ENCODE measurements at places on chromosomes 13 and 19. TPM values are rescaled to one million over a fixed set of nuclear protein-coding genes. Genes with fewer than 3 reads are reported as not detected.

Gene CYP4F8
- total RNA-seq, result not detected

Gene DCT
- not detected for total RNA-seq

Gene KLK15
- total RNA-seq, result not detected

GRCh38 chr13:27088619-27089018, 83.0 kb downstream of the USP12 start:
- no peaks in the 10 kb centered on the region for H3K27me3 ChIP-seq
- no peak overlapping the region for H3K27ac ChIP-seq
- peaks cover 54% of the 10 kb centered on the region for H3K36me3 ChIP-seq

DNA sequence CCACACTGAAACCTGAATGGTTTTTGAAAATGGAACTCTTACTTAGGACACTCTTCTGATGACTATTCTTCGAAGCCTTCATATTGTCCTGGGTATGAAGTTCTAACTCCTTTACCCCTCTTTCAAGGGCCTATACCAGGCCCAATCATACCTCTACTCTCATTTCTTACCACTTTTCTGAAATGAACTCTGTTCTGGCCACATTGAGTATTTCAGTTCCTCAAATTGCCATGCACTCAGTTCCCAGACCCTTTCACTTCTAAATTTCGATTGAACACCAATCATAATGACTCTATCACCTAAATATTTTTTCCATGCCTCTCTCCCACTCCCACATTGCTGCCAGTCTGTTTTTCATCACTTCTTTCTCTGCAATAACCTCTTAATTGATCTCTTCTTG, 53.7 kb downstream of the LACC1 start:
- H3K36me3 ChIP-seq, result no peaks in the 10 kb centered on the region
- no peak overlapping the region for H3K4me3 ChIP-seq

DNA sequence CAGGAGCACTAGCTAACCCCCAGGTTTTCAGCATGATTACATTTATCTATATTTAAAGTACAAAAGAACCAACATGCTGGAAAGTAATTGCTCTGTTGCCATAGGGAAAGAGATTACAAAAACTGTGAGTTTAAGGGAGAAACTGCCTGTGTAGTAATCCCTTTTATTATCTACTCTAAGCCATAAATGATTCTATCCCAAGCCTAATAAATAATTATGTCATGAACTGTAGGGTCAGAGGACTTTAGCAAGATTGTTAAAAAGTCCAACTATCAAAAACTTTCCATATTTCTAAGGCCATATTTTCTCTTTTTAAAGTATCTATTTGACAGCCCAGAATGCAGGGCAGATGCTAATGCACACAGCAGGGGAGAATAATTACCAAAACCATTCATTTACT, 573.8 kb upstream of the MIR17HG start:
- no peak overlapping the region for H3K4me3 ChIP-seq
- no peaks in the 10 kb centered on the region for H3K27me3 ChIP-seq
- DNase-seq, result no peak

GRCh38 chr13:44318161-44318560, 55.5 kb upstream of the SERP2 start:
- no peak overlapping the region for H3K4me3 ChIP-seq
- no peaks in the 10 kb centered on the region for H3K27me3 ChIP-seq
- H3K4me1 ChIP-seq, result peaks cover 4% of the 10 kb centered on the region
- H3K27ac ChIP-seq, result no peak overlapping the region

- no peak overlapping the region for H3K27ac ChIP-seq
- no peak for DNase-seq
- no peak overlapping the region for H3K4me3 ChIP-seq
- no peaks in the 10 kb centered on the region for H3K36me3 ChIP-seq
These were observed 26.4 kb downstream of the CLEC4M start for GRCh38 chr19:7789447-7789846.

DNA sequence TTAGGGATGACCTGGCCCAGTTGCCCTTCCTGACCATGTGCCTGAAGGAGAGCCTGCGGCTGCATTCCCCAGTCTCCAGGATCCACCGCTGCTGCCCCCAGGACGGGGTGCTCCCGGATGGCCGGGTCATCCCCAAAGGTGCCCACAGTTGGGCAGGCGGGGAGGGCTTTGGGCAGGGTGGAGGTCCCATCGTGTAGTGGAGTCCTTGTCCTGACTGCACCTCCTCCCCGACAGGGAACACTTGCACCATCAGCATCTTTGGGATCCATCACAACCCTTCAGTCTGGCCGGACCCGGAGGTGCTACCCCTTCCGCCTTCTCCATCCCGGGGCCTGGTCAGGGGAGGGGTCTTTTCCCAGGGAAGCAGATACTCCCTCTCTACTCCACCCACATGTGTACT, 31.7 kb upstream of the CYP4F8 start:
- peaks cover 44% of the 10 kb centered on the region for H3K27me3 ChIP-seq
- no peak overlapping the region for H3K4me3 ChIP-seq
- peaks cover 4% of the 10 kb centered on the region for H3K4me1 ChIP-seq
- H3K27ac ChIP-seq, result no peak overlapping the region
- DNase-seq, result no peak

DNA sequence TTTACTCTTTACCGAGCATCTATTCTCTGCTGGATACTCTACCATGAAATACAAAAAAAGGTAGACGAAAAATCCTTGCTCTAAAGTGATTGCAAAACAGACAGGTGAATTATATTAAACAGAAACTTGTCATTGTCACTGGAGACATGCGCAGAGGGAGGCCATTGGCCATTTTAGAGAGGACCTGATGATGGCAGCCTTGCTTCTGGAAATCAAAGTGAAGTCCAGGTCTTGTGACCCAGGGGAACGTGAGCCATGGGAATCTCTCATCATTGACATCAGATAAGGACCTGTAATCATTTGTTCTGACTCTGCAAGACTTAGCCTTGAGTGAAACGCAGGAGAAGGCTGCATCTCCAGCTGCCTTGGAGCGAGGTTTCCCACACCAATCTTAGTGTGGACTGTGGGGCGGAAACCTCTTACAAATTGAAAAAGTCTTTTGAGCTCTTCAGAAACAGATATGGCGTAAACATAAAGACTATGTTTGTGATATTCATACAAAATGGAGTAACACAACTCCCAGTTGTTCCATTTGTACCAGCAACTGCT, 16.8 kb upstream of the SLC46A3 start:
- H3K27ac ChIP-seq, result no peak overlapping the region
- H3K4me3 ChIP-seq, result no peak overlapping the region
- no peaks in the 10 kb centered on the region for H3K27me3 ChIP-seq
- DNase-seq, result no peak
